ENCODE measurements at places on chromosomes 12 and 14. TPM values are rescaled to one million over a fixed set of nuclear protein-coding genes. Genes with fewer than 3 reads are reported as not detected.

DNA sequence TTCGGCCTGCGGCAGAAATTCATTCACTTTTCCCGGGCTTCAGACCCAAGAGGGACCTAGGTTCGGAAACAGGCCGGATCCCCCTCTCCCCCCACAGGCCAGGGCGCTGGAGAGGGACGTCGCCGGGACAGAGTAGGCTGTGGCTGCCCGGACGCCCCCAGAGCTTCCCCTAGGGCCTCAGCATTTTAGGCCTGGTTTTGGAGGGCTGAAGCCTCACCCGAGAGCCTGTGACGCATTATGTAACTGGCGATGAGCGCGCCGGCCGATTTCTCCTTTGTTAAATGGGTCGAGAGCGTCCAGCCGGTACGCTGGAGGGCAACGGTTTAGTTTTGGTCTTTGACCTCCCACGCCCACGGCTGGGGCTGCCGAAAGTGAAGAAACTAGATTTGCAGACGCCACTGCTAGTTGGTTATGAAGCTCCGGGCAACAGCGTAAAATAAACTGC, 657 bp downstream of the PEBP1 start:
- no peak for DNase-seq

DNA sequence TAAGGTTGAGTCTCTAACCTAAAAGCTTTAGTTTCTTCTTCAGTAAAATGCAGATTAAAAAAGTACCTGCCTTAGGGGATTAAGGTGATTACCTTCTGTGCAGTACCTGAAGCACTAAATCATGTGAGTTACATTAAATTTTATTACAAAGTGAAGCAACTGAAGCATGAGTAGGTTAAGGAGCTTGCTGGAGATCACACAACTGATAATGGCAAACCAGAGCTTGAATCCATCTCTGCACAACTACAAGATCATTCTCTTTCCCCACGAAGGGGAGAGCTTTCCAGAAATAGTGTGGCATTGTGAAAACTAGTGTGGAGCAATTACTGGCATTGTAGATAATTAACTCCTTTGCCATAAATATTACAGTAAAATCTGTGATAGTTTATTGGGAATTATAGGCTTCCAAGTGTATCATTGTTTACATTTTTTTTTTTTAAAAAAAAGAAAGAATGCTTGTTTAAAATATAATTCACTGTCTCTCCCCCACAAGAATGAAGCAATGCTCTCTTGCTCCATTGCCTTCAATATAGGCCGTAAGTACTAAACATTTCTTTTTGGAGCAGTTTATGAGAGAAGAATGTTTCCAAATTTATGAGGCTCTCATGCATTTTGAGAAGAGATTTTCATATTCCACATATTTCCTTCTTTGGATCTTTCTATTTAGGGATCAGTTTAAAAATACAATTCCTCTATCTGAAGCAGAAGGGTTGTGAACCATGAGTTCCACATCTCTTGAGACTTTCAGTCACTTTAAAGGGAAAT, 20.5 kb downstream of the SLC38A2 start:
- no peak for DNase-seq

DNA sequence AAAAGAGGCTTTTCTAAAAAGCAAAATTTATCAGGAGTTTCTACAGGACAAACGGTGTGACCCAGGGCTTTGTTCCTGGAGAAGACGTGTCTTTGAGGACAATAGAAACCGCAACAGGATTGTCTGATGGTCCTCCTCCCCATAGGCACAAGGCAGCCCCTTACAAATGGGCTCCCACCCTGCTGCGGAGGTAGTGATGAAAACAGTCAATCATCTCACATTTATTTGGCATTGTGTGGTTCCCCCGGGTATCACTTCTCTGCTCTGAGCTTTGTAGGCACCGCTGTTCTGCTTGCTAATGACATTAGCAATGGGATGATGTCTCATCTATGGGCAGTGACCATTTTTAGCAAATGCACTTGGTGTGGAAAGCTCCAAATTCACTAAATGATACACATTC, 155.5 kb upstream of the TMPO start:
- DNase-seq: no peak

Gene DPPA3
- total RNA-seq: not detected

Data from epithelial cell of proximal tubule (primary cell).